ENCODE measurements at places on chromosomes 7 and 10.
A peak's percentile ranks its signal among the peaks of the same experiment; 100 is the strongest.

GRCh38 chr7:2798669-2799068 is 45.4 kb downstream of the GNA12 start:
- no peak for DNase-seq
- H3K27ac ChIP-seq = no peak overlapping the region
- H3K4me3 ChIP-seq = no peak overlapping the region
- peaks cover 13% of the 10 kb centered on the region for H3K36me3 ChIP-seq
- no peaks in the 10 kb centered on the region for H3K27me3 ChIP-seq

GRCh38 chr10:96616961-96617360 is 30.1 kb upstream of the TM9SF3 start:
- peaks cover 24% of the 10 kb centered on the region for H3K4me1 ChIP-seq
- H3K27ac ChIP-seq = peak overlapping the region; percentile 62
- no peak for DNase-seq
- no peak overlapping the region for H3K4me3 ChIP-seq
- H3K27me3 ChIP-seq = no peaks in the 10 kb centered on the region

- no peak for DNase-seq
- no peak overlapping the region for H3K27ac ChIP-seq
- H3K27me3 ChIP-seq = peaks cover 26% of the 10 kb centered on the region
- no peak overlapping the region for H3K4me3 ChIP-seq
- peaks cover 17% of the 10 kb centered on the region for H3K4me1 ChIP-seq
Measured at GRCh38 chr7:47190462-47190861, 391.4 kb downstream of the TNS3 start.

DNA sequence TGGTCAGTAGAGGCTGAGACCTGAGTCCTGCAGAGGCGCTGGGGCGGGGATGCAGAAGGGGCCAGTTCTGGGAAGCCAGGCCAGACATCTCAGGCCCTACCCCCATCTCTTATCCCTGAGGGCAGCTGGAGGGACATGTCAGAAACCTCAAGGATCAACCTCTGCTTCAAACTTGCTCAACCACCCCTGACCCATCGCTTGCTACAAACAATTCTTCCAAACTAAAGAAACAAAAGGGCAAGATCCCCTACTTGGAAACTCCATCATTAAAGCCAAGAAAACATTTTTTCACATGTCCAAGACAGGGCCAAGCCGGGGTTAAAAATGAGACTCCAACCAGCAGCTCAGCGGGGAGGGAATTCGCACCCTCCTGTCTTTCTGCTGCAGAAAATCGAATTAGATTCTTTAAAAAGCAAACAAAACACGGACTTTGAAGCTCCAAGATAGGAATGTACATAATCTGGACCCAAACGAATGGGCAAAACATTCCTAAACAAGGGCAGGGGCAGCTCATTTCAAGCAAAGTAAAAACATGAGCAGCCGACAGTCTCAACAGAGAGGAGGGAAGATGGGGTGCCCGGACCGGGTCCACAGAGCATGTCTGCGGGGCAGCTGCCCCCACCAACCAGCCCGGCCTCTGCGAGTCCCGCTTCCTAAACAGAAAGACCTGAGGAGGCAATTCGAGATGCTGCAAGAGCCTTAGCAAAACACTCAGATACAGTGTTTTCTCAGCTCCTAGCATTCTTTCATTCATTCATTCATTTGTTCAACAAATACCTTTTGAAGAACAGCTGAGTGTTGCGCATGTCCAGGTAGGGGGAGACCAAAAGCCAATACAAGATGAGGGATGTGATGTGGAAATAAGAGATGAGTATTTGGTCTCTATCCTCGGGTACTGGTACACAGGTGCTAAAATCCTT is 44.8 kb downstream of the CHST15 start:
- H3K27me3 ChIP-seq = no peaks in the 10 kb centered on the region
- H3K4me1 ChIP-seq = no peaks in the 10 kb centered on the region
- no peak for DNase-seq
- no peak overlapping the region for H3K4me3 ChIP-seq
